GM06990 (cell line): ENCODE measurements at places on chromosomes 2 and 18.

- DNase-seq, result no peak
Observed at GRCh38 chr18:42228581-42228980, 273.5 kb downstream of the PIK3C3 start.

DNA sequence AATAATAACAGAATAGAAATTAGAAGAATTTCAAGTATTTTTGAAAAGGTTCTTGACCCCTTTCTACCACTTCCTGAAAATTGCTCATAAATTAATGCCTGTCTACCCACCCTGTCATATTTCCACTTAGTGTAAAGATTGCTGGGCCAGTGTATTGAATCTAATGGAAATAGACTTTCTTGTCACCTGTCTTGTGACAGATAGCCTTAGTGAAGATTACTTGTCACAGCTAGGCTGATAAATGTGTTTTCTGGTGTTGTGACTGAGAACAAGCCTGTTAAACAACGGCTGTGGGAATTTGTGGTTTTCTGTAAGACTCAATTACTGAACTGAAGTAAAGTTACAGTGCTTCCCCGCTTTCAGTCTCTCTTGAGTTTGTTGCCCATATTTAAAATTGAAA is 37.0 kb downstream of the PIK3C3 start:
- peak; percentile 18 for DNase-seq

- DNase-seq, result no peak
Observed at GRCh38 chr2:112001136-112001715, 53.8 kb upstream of the TMEM87B start.

DNA sequence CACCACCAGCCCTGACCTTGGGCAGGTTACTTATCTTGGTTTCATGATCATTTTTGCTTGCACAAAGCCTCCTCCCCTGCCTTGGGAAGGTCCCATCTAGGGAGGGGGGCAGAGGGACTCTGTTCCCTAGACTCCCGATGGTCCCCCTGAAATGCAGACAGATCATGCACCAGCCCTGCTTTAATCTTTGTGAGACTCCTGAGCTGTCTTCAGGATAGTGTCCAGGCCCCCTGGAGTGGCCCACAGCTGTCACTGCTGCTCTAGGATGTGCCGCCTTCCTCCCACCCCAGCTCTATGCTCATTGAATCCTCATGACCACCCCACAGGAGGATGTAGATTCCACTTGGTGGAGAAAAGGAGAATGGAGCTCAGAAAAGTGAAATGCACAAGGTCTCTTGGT is 28.0 kb downstream of the PCARE start:
- DNase-seq, result no peak

DNA sequence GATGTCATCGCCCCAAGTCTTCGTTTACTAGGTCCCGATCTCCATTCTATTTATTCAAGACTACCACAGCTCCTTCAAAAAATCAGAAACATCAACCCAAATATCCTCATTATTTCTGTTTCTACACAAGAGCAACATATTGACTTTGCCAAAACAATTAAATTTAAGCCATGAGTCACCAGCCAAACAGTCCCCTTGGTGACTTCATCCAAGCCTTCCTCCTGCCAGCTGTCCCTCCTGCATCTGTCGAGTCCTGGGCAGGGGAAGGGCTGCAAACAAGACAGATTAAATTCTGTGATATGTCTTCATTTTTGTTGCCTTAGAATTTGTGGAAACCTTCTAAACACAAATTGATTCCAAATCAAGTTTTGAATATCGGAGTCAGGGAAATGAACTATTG is 110.3 kb downstream of the SP3 start:
- DNase-seq, result no peak

DNA sequence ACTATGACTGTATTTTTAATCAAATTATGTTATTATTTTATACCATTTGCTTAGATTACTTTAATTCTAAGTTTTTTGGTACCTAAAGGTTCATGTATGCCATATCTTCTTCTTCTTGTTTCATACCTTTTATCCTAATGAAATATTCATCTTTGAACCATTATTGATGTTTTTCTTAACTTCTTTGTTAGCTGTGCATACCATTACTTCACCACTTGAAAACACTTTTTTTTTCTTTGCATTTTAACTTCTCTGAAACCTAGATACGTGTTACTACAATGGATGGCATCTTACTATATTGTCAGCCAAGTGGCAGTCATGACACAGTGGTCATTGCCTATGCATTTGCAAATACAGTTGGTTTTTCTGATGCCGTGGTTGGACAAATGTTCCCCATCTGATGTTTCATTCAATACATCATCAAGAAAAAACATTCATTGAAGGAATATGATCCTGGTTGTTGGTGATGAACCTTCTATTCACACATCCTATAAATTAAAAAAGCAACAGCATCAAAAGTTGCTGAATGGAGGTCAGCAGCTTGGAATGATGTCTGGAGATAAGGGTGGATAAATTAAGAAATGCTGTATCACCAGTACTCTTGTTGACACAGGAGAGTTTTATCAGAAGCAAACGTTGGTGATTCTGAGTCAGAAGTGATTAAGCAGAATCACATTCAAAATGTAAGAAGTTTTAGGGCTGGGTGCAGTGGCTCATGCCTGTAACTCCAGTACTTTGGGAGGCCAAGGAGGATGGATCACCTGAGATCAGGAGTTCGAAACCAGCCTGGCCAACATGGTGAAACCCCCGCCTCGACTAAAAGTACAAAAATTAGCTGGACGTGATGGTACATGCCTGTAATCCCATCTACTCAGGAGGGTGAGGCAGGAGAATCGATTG is 7.4 kb downstream of the IL36A start:
- DNase-seq, result no peak

GRCh38 chr2:157336137-157337010 is 10.8 kb upstream of the ERMN start:
- DNase-seq, result no peak

- peak; percentile 7 for DNase-seq
Observed at GRCh38 chr2:19643117-19643518, 258.7 kb downstream of the TTC32 start.

- no peak for DNase-seq
Observed at GRCh38 chr18:59520562-59521355, 161.7 kb upstream of the LMAN1 start.
